HS-5 (cell line): ENCODE measurements at places on chromosomes 3 and 15.

DNA sequence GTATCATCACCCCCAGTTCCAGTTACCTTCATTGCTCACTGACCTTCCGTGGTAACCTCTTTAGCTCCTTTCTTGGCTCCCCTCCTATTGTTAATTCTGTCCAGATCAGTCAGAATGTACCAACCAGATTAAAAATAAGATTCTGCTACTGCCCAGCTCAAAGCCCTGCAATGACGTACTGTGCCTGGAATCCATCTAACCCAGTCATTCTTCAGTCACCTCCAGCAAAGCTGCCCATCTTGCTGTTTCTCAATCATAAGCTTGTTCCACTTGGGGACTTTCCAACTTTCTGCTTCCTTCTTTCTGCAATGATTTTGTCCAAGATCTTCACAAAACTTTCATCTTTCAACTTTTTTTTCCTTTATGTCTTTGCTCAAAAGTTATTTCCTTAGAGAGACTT, 512.0 kb upstream of the ZNF385D start:
- DNase-seq: peak; percentile 88

DNA sequence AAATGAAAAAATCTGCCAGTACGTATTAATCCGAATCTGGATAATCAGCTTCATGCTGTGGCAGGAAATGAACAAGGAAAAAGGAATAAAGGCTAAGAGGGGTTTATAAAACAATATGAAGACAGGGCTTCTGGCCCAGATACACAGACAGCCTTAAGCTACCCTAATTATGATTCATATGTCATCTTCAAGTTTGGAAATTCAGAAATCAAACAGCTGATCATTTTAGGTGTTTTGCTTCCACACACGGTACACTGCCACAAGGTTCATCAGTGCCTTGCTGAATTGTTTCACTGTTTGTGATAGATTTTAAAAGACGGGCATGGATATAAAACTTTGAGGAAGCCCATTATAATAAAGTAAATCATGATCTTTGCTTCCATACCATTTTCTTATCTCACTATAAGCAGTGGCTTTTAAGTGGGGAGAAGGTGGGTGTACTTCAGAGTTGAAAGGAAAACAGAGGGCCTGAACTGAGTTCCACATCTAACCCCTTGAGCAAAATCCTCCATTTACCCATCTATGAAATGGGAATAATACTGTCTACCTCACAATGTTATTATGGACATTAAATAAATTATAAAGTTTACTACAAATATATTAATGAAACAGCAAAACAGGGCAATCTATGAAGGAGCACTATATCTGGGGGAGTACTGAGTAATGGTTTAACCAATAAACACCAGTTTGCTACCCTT, 15.7 kb downstream of the GTPBP8 start:
- no peak for DNase-seq

- no peak for DNase-seq
Observed at GRCh38 chr3:23808525-23808924, 2.8 kb downstream of the UBE2E1 start.

GRCh38 chr3:117238806-117239205, 529.2 kb downstream of the TUSC7 start:
- DNase-seq: no peak

- no peak for DNase-seq
Observed at GRCh38 chr3:127145266-127145665, 47.7 kb upstream of the PRR23E start.

DNA sequence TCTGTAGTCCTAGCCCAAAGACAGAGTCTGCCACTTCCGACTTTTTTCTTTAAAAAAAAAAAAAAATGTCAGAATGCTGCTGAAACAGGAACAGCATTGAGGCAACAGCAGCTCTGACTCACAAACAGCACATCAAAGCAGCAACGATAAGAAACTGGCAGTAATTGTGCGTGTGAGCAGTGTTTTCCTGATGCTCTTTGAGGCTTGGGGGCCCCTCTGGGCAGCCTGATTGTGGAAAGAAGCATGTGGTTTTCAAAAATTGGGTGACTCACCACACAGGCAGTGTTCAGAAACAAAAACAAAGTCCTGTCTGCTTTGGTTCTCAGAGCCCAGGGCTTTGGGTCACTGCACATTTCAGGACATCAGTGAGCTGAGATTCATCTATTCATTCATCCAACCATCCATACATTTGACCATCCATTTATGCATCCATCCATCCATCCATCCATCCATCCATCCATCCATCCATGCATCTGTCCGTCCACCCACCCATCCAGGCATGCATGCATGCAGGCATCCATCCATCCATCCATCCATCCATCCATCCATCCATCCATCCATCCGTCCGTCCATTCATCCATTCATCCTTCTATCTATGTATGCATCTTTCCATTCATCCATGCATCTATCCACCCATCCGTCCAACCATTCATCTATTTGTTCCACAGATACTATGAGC, 308.4 kb downstream of the RPLP1 start:
- DNase-seq: peak; percentile 92

- DNase-seq: no peak
Observed at GRCh38 chr3:88589138-88589537, 439.4 kb downstream of the C3orf38 start.

GRCh38 chr3:102673271-102674115, 238.7 kb downstream of the ZPLD1 start:
- DNase-seq: peak; percentile 23

DNA sequence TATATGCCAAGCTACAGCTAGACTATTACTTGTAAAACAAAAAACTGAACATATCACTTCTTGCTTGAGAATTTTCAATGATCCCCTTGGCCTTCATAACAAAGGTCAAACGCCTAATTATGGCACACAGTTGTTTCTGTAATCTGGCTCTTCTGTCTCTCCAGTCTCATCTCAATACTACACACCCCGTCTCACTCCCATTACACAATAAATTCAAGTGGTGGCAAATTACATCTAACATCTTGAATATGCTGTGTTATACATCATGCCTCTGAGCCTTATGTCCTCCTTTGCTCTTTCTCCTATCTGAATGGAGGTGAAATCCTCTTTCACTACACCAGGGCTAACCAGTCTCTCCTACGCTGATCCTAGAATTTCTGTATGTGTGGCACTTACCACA, 140.4 kb downstream of the TBL1XR1 start:
- DNase-seq: no peak

DNA sequence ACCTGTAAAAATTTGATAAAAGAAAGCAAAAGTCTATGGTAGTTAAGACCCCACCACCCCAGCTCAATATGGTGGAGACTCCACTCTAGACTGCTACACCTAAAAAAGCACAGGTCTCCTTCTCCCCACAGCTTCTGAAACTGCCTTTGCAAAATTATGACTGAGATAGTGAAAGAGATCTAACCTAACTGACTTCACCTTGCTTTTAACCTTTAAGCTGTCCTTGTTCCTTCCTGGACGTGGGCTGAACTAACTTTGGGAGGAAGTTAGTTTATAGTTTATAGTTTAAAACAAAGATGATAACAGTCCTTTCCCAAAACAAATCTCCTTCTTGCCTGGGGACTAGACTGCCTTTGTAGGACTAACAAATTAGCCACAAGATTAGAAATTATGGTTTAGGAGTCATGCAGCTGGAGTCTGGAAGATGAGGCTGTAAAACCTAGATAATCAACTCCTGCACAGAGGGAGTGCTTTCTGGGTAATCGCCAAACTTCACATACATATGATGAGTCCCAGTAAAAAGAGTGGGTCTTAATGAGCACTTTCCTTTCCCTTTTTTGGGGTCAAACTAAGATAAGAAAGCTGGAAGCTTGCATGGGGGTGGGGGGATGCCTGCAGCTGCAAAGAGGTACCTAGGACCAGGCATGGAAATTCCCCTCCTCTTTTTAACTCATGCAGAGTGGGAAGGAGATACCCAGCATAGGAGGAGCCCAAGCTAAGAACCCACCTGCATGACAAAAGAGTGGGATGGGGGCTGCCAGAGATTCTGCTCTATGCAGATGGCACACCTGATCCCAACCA, 17.5 kb downstream of the CCR8 start:
- no peak for DNase-seq

- DNase-seq: no peak
Observed at GRCh38 chr15:67917636-67918035, 77.8 kb upstream of the RNU6-1 start.

GRCh38 chr15:86917361-86917671, 837.6 kb downstream of the AGBL1 start:
- no peak for DNase-seq

GRCh38 chr3:123244128-123244527, 42.4 kb downstream of the SEC22A start:
- no peak for DNase-seq

GRCh38 chr15:74710319-74711094, 14.7 kb upstream of the EDC3 start:
- no peak for DNase-seq

DNA sequence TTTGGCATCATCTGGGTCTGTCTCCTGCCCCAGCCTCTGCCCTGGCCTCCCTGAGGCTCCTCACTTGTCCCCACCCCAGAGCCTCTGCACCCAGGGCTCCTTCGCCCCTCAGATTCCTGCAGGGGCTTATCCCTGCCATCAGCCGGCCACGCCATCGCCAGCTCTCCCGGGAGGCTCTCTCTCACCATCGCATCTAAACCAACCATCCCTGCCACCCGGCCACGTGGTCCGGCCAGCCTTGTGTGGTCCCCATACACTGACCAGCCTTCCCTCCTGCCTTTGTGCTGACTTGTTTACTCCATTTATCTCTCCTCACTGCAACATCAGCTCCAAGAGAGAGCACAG, 134.3 kb upstream of the IQSEC1 start:
- no peak for DNase-seq

GRCh38 chr3:56796996-56797395, 4.8 kb downstream of the ARHGEF3 start:
- no peak for DNase-seq
